ENCODE measurements at places on chromosomes 1 and 21. TPM values are rescaled to one million over a fixed set of nuclear protein-coding genes. Genes with fewer than 3 reads are reported as not detected.

The TNFRSF1B gene
- total RNA-seq = 38.6 TPM

The BRDT gene
- not detected for total RNA-seq

The CATSPERE gene
- 4.9 TPM for total RNA-seq

The LINGO4 gene
- total RNA-seq = not detected

The INSRR gene
- not detected for total RNA-seq

The BCL2L15 gene
- 0.33 TPM for total RNA-seq

The CAMK2N1 gene
- 7.1 TPM for total RNA-seq

The IL19 gene
- not detected for total RNA-seq

The TMEM79 gene
- total RNA-seq = 1.9 TPM

The TMEM81 gene
- 1.3 TPM for total RNA-seq

The SLC2A1 gene
- total RNA-seq = 86.9 TPM

The ZYG11A gene
- 1.4 TPM for total RNA-seq

The TOE1 gene
- 21.9 TPM for total RNA-seq

The DDAH1 gene
- total RNA-seq = 63.7 TPM

All from vein endothelial cell (primary cell).